ENCODE measurements at places on chromosomes 1 and 21. TPM values are rescaled to one million over a fixed set of nuclear protein-coding genes. Genes with fewer than 3 reads are reported as not detected.

KIAA1614 gene
- 13.7 TPM for total RNA-seq

KCNC4 gene
- 12.8 TPM for total RNA-seq

NBPF20 gene
- total RNA-seq, result 1.8 TPM

PHLDA3 gene
- 69.2 TPM for total RNA-seq

PTGFRN gene
- total RNA-seq, result 137 TPM

ZNF496 gene
- 44.8 TPM for total RNA-seq

TNFRSF8 gene
- total RNA-seq, result 4.2 TPM

SPRR2G gene
- not detected for total RNA-seq

GJC2 gene
- total RNA-seq, result 6.4 TPM

GLIS1 gene
- not detected for total RNA-seq

NHLH1 gene
- total RNA-seq, result not detected

C8B gene
- total RNA-seq, result not detected

CD46 gene
- 117 TPM for total RNA-seq

TGFBR3 gene
- total RNA-seq, result 176 TPM

BCAN gene
- 1.9 TPM for total RNA-seq

NBPF3 gene
- total RNA-seq, result 15.0 TPM

INAVA gene
- 0.47 TPM for total RNA-seq
